Fibroblast of lung (primary cell): ENCODE measurements at places on chromosomes 6 and 20. TPM values are rescaled to one million over a fixed set of nuclear protein-coding genes. Genes with fewer than 3 reads are reported as not detected.

The PLAGL1 gene
- 8.0 and 11.4 TPM in 2 replicates for total RNA-seq

The ZNF343 gene
- 13.1 and 15.0 TPM in 2 replicates for total RNA-seq

The FAXC gene
- total RNA-seq: 0.17 and 0.51 TPM in 2 replicates

The COL9A3 gene
- 0.17 and 1.3 TPM in 2 replicates for total RNA-seq

The SLPI gene
- total RNA-seq: 0.17 and 0.77 TPM in 2 replicates

The SLA2 gene
- not detected in 2 replicates for total RNA-seq

The CD40 gene
- 2.3 and 3.1 TPM in 2 replicates for total RNA-seq

The LKAAEAR1 gene
- not detected in 2 replicates for total RNA-seq

The FLOT1 gene
- total RNA-seq: 136 and 180 TPM in 2 replicates

The ARG1 gene
- not detected in 2 replicates for total RNA-seq

The COL11A2 gene
- 0.17 and 0.26 TPM in 2 replicates for total RNA-seq

The DDO gene
- total RNA-seq: 8.7 and 12.2 TPM in 2 replicates

The TRIM38 gene
- total RNA-seq: 14.4 and 14.5 TPM in 2 replicates

The CLPSL2 gene
- total RNA-seq: not detected in 2 replicates

The ZSWIM3 gene
- total RNA-seq: 5.6 and 7.6 TPM in 2 replicates

The PRND gene
- total RNA-seq: not detected in 2 replicates

The LGSN gene
- under 0.01 TPM in 1 of 2 replicates, not detected in the other for total RNA-seq

The PSMB1 gene
- 227 and 245 TPM in 2 replicates for total RNA-seq

The CPXM1 gene
- total RNA-seq: 0.50 and 10.3 TPM in 2 replicates

The CCM2L gene
- total RNA-seq: not detected in 2 replicates

The MEP1A gene
- not detected in 2 replicates for total RNA-seq

The PPIL6 gene
- 5.0 and 8.5 TPM in 2 replicates for total RNA-seq

The MAFB gene
- total RNA-seq: 3.0 and 7.7 TPM in 2 replicates
